ENCODE measurements at places on chromosomes 5 and 9.
A peak's percentile ranks its signal among the peaks of the same experiment; 100 is the strongest.

DNA sequence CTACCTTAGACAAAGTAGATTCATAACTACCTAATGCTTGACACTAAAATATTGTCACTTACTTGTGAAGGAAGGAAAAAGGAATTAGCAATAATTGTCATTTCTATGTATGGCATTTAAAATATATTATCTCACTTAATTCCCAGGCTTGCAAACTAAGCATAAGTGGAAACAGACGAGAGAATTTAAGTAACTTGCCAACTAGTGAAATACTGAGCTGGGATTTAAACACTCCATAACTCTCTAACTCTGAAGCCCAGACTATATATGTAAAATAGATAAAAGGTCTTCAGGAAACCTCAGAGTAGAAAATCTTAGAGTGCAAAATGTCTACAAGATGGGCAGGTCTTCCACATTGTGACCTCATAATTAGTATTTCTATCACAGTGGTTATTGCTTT lies 257.8 kb downstream of the SAXO1 start:
- no peak for DNase-seq

GRCh38 chr5:10461904-10462555 lies 20.4 kb downstream of the ROPN1L start:
- DNase-seq, result no peak

DNA sequence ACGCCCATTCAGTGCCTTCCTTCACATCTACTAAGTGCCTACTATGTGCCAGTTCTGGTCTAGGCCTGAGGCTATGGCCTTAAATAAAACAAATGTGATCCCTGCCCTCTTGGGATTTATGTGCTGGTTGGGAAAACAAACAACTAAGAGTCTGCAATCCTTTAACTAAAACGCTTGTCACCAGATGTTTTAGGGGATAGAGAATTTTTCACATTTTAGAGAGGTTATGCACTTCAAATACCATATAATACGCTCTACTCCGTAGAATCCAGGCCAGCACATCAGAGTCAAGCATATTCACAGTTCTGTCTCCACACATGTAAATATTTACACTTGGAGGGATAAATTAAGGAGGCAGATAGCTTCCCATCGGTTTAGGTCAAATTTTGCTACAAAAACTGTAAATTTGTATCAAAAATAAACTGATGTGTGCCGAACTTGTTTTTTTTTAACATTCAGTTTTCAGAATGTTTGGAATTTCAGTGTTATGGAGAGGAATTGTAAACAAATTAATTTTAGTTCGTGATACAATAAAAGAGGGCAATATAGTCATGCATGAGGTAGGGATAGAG lies 22.0 kb upstream of the ADRA1B start:
- no peak for DNase-seq

DNA sequence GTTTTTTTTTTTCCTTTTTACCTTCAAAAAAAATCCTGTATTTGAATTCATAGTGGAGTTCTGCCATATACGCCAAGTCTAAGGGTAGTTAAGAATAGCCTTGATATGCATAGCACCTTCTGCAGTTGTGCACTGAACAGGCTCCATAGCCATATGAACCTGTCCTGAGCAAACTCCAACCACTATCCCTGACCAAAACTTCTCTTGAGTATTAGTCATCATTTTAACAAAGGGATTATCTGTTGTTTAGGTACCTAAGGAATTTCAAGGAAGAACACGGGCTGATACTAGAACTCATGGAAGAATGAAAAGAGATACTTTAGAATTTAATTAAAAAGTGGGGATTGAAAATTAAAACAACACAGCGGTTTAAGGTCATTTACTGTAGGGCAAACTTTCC lies 1.9 kb upstream of the FBXO38 start:
- DNase-seq, result no peak

DNA sequence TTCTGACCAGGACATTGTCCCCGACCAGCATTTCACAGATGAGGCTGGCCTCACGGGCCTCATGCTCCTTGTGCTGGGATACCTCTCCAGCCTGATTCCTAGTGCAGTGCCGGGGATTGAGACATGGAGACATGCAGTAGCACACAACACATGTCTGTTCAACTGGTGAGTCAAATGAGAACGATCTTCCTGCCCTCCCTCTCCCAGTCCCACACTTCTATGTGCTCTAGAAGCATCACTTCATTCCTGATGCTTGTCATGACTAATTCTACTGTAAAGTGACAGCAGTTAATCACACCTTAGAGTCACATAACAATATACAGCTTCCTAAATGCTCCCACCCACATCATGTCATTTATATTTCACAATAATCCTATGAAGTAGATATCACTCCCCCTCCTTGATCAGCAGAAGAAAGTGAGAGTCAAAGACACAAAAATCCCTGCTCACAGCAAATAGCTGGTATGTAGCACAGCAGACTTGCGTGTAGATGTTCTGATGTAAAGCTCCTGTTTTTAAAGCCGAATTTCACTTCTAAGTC lies 101.8 kb downstream of the CCDC192 start:
- no peak for DNase-seq

DNA sequence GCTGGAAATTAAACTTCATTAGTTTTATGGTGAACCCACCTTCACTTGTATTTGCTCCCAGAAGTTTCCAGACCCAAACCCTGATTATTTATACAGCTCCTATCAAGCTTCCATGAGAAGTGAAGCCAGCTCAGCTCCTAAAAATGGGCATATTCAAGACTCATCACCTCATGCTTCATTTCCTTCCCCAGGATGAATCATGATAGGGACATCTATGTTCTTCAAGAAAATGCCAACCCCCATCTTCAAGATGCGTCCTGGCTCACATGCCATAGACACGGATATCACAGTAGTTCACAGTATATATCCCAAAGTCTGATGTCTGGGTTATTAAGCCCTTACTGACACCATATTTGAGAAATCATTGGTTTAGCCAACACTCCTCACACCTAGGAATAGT lies 217.6 kb downstream of the NPR3 start:
- DNase-seq, result no peak

- DNase-seq, result no peak
Measured at GRCh38 chr5:159449925-159450324, 119.6 kb upstream of the IL12B start.

DNA sequence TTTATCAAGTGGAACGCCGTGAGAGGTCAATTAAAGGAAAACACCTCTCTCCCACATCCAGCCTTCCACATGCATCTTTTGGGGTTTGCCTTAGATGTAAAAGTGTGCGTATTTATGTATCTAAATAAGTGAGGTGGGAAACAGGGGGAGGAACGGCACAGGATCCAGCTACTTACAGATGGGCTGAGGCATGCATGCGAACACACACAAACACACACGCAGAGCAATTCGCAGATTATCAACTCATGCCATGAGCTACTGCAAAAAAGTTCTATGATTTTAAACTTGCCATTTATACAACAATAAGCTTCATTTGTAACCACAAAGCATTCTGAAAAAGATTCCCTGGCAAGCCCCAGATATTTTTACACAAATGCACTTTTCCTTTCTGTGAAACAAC lies 242.1 kb downstream of the BNC2 start:
- DNase-seq, result no peak

GRCh38 chr5:179330186-179330900 lies 14.9 kb downstream of the ADAMTS2 start:
- DNase-seq, result no peak

DNA sequence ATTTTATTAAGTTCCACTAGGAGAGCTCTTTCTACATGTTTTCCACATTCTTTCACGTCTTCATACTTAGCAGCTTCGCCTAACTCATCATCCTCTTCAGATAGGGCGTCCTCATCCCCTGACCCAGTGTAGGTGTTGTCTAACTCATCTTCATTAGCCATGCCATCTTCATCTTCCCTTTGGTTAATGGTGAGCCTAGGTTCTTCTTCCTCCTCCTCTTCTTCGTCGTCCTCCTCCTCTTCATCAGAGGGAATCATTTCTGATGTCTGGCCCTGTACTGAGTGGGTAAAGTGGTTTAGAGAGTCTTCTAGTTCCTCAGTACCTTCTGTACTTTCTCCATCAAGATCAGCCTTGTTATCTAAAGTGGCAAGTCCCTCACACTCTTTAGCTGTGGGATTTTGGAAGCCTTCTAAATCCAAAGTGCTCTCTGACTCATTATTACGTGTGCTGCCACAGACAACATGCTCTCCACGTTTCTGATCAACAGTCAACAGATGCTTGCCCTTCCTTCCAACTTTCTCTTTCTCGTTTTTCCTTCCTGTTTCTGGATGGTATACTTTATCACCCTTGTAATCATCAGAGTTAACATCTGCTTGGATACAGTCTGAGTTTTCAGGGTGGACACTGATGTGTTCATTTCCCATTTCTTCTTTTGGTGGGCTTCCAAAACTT lies 31.1 kb downstream of the TUT7 start:
- DNase-seq, result no peak

GRCh38 chr5:158082696-158083287 lies 223.8 kb upstream of the CLINT1 start:
- DNase-seq, result no peak

- DNase-seq, result no peak
Measured at GRCh38 chr5:147972076-147972840, 65.9 kb upstream of the C5orf46 start.

DNA sequence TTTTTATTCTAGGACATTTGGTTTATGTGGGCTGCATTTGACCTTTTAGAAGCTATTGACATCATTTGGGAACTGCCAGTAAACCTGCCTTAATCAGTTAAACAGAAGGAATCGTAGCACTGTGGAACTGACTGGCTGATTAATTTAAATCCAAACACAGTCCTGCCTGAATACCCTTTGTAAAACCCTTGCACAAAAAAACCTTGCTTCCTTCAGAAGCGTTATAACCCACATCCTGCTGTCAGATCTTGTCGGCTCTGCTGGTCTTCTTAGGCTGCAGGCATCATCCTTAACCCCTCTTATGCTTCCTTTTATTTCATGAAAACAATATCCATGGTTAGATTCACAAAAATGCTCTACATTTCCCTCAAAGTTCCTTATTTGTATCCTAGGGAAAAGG lies 46.3 kb downstream of the PAM start:
- peak; percentile 44 for DNase-seq

- no peak for DNase-seq
Measured at GRCh38 chr5:73525606-73526203, 27.5 kb downstream of the BTF3 start.

DNA sequence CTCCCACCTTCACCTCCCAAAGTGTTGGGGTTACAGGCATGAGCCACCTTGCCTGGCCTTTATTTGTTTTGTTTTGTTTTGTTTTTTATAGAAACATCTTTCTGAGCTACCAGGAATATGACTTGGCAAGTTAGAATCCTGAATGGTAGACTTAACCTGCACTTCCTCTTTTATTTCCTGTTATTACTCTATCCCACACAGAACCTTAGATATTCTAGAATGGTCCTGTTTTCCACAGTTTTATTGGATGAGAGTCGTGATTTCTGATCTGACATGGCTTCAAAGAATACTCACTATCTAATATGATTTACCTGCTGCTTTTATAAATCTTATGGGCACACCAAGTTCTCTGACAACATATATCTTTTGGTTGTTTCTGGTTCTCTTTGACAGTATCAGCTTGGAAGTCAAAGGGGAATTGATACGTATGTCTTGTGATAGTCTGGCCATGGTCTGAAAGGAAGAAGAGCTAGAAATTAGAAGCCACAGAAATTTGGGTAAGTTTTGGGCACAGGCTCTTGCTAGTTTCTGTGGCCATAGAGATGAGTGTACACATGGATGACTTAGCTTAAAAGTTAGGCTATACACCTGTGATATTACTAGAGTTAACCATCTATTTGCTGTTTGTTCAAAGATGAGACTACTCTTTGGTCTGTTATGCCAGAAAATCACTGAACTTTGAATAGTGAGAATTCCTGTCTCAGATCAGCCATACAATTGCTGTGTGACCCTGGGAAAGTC lies 4.7 kb upstream of the PANK3 start:
- no peak for DNase-seq

All from activated CD4-positive, alpha-beta T cell treated with anti-CD3 and anti-CD28 coated beads, Interleukin-2, Interleukin-6, amounts not matched to agents 100 ng/mL and 50 ng/mL, durations not matched to agents 16 hours and 8 hours (primary cell).